Pons (tissue), 1 donor: ENCODE measurements at places on chromosomes 2 and 18.

DNA sequence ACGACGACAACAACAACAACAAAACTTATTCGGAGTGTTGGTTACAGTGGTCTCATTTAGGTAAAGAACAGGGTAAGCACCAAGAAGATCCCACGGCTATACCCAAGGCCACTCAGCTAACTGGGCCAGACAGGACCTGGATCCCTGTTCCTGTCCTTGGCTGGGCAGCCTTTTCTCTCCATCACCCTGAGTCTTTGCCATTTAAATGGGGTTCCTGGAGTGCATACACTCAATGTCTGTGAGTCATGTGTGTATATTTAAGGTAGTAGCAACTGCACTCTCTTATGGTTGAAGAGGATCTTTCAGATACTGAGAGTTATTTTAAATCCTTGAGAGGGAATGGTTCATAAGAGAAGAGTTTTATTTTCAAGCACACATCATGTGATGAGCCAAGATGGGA lies 35.3 kb downstream of the ADCYAP1 start:
- no peak for DNase-seq

DNA sequence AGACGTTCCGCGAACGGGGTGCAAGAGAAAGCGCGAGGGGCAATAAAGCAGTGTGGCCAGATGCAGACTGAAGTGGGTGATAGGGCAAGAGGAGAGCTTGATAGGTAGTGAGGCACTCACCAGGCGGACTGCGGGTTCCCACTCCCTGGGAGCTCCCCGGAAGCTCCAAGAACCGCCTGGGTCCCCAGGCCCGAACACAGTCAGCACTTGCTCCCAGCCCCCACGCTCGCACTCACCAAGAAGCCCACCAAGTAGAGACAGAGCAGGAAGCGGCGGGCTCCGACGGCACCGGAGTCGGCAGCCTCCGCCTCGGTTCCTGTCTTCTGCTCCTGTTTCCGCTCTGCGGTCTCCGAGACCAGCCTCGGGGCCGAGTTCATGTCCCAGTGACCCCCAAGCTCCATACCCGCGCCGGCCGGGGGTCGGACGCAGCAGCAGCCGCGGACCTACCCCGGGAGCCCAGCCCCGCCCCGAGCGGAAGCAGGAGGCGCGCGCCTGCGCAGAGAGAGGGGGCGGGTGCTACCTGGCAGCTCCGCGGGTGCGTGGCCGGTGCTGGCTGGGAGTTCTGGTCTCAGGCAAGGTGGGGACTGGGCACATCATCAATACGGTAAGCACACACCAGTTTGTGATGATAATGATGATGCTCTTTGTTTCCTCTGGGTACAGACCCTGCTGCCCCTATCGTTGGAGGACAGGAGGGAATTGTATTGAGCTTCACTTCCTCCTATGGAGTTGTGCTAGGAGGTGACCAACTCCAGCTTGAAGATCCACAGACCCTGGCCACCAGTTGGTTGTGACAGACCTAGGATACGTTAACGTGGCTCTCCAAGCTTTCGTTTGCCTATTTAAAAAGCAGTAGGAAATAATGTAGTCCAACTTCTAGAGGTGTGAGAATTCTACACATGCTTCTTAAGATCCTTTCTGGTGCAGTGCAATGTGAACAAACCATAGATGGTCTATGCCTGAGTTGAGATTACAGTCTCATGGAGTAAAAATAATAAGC lies 25.1 kb upstream of the TMEM182 start:
- peak; percentile 64 for DNase-seq

DNA sequence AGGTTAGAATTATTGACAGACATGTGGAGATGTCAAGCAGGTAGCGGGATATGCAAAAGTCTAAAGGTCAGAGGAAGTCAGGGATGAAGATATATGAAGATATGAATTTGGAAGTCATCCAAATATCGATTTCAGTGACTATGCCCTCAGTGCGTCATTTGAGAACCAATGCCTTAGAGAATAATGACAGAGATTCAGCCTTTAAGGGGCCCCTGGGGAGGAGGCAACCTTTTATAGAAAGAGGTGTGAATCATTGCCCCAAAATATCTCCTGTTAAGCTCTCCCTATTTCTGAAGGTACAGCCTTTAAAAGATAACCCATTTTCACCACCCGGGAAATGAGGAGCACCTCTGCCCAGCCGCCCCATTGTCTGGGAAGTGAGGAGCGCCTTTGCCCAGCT lies 223.4 kb downstream of the NCKAP5 start:
- DNase-seq, result no peak

- DNase-seq, result no peak
These were observed 50.7 kb upstream of the OTX1 start for GRCh38 chr2:62999905-63000304.

- no peak for DNase-seq
These were observed 319.4 kb upstream of the RBMS1 start for GRCh38 chr2:160812830-160813505.

DNA sequence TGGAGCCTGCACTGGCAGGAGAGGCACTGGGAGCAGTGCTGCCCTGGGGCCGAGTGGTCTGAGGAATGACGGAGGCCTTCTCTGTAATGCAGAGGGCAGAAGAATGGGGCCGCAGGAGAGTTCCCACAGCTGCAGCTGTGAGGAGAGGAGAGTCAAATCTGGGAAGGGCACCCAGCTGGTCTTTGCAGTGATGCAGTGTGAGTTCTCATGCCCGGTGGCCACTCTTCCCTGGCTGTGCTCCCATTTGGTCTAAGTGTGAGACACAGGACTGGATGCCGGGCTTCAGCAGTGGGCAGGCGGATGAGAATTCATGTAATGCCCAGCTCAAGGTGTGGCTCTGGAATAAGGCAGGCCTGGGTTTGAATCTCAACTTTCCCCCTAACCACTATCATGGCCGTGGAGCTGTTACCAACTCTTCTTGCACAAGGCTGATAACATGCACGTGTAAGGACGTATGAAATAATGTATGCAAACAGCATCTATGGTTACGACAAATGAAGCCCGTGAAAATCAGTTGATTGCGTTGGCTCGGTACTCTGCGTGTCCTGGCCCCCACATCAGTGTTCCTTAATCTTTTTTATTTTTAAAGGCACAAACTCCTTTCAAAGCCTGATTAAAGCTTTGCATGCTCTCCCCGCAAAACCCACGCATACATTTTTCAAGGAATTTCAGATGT lies 71.6 kb downstream of the ACKR3 start:
- no peak for DNase-seq

- no peak for DNase-seq
These were observed 63.9 kb downstream of the ARHGAP15 start for GRCh38 chr2:143193121-143193520.

- DNase-seq, result peak; percentile 75
These were observed 24.6 kb downstream of the NRP2 start for GRCh38 chr2:205706769-205707381.

- DNase-seq, result no peak
These were observed 68.0 kb downstream of the KLHL29 start for GRCh38 chr2:23452853-23453420.

GRCh38 chr2:101698014-101698843 lies 722 bp downstream of the MAP4K4 start:
- DNase-seq, result no peak

- DNase-seq, result no peak
These were observed 27.3 kb upstream of the C2orf66 start for GRCh38 chr2:196836440-196836839.

DNA sequence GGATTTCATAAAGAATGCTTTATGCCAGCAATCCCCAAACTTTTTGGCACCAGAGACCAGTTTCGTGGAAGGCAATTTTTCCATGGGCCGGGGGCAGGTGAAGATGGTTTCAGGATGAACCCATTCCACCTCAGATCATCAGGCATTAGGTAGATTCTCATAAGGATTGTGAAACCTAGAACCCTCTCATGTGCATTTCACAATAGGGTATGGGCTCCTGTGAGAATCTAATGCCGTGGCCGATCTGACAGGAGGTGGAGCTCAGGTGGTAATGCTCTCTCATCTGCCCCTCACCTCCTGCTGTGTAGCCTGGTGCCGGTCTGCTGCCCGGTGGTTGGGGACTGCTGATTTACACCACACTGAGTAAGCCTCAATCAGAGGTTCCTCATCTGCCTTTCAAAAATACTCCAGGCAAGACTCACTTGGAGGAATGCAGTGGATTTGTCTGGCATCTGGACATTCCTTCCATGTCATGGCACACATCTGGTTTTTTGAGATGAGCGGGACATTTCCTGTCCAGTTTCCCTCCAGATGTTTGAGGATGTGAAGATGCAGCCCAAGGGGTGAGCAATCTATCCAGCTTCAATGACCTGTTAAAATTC lies 185.8 kb downstream of the VAPA start:
- no peak for DNase-seq

- no peak for DNase-seq
These were observed 352.3 kb upstream of the CDH7 start for GRCh38 chr18:65398347-65399075.

GRCh38 chr18:35132021-35132902 lies 91.0 kb downstream of the MAPRE2 start:
- peak; percentile 48 for DNase-seq

DNA sequence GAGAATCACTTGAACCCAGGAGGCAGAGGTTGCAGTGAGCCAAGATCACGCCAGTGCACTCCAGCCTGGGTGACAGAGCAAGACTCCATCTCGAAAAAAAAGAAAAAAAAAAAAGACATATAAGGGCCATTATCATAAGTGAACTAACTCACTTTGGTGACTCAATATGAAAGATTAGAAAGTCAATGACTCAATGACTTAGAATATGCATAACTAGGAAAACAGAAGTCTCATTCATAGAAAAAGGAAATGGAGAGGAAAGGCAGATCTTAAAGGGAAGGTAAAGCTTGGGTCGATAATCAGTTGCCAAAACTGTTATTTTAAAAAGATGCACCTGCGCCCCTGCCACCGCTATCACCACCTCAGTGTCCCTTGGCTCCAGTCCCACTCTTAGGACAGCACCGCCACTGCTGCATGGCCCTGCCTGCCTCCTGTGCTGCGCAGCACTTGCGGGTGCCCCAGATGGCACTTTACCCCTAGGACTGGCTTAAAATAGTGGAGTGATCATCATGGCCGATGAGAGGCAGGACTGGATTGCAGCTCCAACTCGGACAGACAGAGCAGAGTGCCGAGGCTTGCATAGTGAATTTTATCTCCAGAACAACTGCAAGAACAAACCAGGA lies 54.7 kb downstream of the INO80D start:
- DNase-seq, result no peak

- DNase-seq, result no peak
These were observed 41.8 kb upstream of the CDC42EP3 start for GRCh38 chr2:37713258-37713700.

DNA sequence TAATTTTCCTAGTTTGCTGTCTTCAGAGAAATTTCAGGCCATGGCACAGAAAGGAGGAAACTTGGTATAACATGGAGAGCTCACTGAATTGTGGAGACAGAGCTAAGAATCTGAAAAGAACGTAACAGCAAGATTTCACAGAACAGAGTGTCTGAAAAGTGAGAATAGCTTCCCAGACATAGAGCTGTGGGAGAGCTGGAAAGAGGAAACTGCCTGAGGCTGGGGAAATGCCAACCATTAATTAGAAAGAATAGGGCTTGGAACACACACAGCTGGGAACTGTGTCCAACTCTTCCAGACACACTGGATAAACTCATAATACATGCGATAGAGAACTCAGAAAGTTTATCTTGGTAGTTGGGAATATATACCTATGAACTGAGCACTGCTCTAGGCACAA lies 51.6 kb upstream of the KYNU start:
- peak; percentile 11 for DNase-seq

DNA sequence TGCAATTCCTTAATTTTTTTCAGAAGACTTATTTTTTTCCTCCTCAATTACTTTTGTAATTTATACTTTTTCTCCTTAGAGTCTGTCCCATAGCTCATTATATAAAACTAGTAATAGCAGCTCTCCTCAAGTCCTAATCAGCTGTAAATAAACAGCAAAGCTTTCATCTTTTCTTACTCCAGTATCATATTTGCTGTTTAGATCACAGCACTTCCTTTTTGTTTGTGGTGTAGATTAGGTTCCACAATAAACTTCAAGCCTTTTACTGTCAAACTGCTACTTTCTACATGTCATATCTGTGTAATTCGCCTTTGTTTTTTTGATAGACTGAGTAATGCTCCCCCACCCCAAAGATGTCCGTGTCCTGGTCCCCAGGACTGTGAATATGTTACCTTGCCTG lies 25.5 kb downstream of the GCG start:
- DNase-seq, result no peak

DNA sequence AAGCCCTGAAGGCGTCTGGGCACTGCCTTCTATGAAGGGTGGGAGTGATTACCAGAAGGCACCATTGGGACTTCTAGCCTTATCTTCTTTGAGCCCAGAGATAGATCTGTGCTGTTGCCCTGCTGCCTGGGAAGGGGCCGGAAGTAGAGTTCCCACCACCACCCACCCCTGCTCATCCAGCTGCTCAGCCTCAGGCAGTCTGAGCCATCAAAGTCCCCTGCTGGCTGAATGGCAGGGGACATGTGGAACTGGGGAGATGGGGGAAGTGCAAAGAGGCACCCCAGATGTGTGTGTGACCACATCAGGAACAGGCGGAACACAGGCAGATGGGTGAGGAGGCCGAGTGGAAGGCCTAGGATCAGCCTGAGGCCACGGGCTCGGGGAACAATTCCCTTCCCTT lies 3.3 kb upstream of the WNT10A start:
- no peak for DNase-seq

DNA sequence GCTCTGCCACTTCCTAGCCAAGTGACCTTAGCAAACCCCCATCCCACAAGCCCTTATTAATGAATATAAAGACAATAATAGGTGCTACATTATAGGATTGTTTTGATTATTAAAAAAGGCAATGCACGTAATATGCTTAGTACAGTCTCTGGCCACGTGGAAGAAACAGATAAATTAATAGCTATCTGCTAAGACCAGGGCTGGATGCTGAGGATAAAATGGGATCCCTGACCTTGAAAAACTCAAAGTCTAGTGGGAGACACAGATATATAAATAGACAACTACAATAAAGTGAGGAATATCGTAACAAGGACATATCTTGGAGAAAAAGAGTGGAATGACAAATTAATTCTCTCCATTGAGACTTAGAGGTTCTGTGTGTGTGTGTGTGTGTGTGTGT lies 29.9 kb upstream of the PARD3B start:
- DNase-seq, result no peak

DNA sequence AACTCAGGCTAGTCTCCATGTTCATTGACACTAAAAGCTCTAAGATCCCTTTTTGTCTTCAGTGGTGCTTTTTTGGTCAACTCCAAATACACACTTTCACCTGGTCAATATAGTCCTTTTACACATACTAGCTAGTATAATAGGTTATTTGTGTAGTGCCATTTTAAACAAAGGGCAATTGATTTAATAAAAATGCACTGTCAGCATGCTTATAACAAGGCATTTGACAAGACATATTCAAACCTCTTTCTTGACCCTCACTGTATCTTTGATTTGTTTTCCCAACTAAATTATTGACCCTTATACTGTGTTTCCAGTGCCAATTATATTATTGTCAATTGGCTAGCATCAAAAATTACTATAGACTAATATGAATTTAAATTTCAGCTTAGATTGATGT lies 1117.6 kb upstream of the DDX18 start:
- DNase-seq, result no peak
